ENCODE measurements at places on chromosomes 4 and X.

DNA sequence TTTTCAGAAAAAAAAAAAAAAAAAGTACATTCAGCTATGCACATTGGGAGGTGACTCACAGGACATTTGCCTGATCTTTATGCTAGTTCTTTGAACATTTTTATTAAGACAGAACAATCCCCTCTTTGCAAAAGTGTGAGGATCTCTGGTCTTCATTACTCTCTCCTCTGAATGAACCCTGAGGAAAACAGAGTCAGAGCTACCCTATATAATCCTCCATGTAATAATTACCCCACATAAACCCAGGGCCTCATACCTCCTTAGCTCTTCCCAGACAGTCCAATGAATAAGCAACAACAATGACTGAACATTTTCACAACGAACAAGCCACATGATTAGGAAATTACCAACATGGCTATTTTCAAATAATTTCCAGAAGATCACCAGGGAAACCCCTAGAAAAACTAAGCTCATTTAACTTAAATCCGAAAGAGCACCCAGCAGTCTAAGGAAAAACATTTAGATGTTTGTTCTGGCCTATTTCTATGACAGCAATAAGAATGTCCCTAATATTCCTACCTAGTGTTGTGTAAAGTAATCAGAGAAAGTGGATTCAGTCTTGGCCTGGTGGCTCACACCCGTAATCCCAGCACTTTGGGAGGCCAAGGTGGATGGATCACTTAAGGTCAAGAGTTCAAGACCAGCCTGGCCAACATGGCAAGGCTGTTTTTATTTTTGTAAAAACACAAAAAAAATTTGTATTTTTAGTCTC is 37.8 kb downstream of the TBC1D9 start:
- DNase-seq = no peak

GRCh38 chr4:140005699-140006098 is 148.3 kb downstream of the MAML3 start:
- DNase-seq = no peak

GRCh38 chr4:148850257-148850995 is 408.2 kb upstream of the NR3C2 start:
- no peak for DNase-seq

DNA sequence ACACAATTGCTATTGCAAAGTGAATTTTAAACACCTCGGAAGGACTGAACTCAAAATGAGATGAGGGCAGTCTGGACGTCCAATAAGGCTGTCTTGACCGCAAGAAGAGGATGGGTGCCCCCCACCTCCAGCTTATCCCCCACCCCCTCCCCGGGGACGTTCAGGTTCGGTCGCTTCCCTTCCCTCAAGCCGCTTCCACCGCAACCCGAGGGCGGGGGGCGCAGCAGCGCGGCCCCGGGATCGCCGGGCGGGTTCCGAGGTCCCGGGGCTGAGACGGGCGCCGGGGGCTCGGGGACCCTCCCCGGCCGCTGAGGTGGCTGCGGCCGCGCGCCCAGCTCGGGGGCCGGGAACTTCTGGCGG is 480 bp downstream of the USP46 start:
- DNase-seq = no peak

DNA sequence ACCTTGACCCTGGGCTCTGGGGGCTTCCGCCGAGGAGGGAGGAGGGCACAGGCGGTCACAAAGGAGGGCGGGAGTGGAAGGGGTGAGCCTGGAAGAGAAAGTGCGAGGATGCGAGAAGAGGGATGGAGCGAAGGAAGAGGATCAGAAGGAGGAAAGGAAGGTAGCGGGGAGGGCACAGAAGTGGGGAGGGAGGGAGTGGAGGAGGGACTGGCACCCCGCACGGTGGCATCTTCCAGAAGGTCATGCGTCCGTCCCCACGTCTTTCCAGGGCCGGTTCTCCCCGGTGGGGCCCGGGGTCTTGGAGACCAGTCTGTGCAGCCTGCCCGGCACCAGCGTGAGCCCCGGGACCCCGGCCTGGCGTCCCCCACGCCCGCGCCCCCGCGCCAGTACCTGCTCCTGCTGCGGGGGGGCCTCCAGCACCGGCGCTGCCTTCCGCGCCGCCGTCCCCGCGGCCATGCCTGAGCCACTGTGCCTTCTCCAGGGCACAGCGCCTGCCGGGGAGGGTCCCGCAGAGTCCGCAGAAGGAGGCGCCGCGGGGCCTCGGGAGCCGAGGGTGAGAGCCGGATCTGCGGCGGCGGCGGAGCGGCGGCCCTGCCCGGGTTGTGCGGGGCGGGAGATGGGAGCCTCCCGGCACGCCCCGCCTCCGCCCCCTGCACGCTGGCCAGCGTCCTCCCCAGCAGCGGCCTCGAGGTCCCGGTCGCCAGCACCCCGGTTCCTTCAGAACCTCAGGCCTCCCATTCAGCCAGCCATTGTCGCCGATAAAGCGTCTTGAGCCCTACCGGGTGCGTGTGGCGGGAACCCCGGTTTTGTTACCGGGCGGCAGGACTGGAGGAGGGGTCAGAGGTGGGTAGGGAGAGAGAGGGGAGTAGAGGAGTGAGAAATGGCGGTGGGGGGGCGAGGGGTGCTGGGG is at the start of gene RNF175:
Gene RNF175, minus strand, starts transcription at position 618 of the 910 bp plus-strand sequence. Its CDS starts 162 bp downstream, at position 456.
- DNase-seq = no peak

GRCh38 chr4:152278172-152278504 is 257.8 kb downstream of the FBXW7 start:
- DNase-seq = no peak

GRCh38 chr4:31236020-31236638 is 516.0 kb downstream of the PCDH7 start:
- DNase-seq = no peak

DNA sequence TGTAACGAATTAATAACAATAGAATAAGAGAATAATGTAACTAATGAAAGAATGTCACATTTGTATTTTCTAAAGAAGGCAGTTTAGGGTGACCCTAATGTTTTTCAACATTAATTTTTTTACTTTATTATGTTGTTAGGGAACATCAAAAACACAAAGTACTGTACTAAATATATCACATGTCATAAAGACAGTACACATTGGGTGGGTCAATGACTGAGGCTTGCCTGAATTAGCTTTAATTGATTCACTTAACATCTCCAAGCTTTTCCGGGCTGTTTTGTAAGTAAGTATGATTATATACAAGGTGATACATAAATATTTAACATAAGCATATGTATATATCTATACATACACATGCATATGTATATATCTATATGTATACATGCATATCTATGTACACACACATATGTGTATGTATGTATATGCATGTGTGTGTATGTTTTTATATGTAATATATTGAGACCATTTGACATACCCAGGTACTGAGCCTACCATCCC is 43.4 kb upstream of the KLF3 start:
- DNase-seq = no peak

All from forelimb muscle (tissue), 1 donor.